Activated CD4-positive, CD25-positive, alpha-beta regulatory T cell treated with anti-CD3 and anti-CD28 coated beads, Interleukin-2, amount 50 U/mL, for 72 hours (primary cell): ENCODE measurements at places on chromosomes 16 and 17.
A peak's percentile ranks its signal among the peaks of the same experiment; 100 is the strongest.

DNA sequence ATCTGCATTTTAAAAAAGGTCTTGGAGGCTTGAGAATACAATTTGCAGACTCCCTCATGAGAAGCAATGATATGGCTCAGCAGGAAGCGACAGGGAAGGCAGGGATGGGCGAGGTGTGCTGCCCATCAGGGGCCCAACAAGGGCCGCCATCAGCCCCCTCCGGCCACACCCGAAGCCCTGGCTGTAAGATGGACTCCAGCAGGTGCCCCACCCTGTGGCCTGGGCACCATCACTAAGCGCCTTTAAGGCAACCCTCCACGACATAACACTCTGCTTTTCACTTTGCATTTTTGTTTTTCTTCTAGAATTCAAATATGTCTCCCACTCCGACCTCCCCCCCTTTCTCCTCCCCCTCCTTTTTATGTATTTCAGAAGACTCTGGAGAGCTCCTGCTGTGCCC, 52.2 kb upstream of the RCVRN start:
- no peak for DNase-seq

DNA sequence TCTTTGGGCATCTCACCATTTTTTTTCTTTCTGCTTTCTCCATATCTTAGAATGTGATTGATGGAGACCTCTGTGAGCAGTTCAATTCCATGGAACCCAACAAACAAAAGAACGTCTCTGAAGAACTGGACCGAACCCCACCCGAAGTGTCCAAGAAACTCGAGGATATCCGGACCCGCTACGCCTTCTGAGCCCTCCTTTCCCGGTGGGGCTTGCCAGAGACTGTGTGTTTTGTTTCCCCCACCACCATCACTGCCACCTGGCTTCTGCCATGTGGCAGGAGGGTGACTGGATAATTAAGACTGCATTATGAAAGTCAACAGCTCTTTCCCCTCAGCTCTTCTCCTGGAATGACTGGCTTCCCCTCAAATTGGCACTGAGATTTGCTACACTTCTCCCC, 48.0 kb downstream of the SF3B3 start:
- no peak for DNase-seq

DNA sequence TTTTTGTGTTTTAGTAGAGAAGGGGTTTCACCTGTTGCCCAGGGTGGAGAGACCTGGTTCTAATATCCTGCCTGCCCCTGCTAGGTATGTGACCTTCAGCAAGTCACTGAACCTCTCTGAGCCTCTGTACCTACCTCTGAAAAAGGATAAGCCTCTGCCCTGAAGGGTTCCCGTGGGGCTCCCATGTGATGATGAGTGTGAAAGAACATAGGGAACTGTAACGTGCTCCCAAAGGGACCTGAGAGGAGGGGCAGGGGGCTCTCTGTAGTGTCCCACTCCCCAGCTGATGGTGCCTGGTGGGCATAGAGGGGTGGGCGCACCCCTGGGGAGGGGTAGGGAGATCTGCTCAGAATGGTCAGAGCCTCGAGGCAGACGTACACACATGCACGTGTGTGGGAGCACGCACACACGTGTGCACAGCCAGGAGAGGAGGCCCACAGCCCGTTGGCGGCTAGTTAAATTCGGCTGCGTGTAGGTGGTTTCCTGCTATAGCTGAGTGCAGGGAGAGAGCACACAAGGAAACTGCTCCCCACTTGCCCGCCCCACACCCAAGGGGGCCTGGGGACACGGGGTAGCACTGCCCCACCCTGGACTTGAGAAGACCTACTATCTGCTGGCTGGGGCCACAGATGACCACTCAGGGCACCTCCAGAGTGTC, 6.7 kb downstream of the KCNH4 start:
- no peak for DNase-seq

DNA sequence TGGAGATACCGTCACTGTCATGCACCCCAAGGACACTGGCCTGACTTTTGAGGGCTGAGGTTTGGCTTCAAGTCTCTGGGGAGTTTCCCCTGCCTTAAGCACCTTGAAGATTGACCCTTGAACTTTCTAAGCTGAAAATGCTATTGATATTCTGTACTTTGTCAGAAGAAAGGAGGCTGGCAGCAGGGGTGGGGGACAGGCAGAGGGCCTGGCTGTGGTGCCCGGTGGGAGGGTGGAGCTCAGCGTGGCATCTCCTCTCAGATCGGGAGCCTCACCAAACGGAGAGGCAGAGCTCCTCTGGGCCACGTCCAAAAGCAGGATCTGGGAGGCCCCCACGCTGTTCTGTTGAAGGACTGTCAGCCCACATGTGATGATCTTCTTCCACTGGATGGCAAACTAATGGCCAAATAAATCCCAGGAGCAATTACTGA, 305.2 kb upstream of the IRX3 start:
- no peak for DNase-seq

DNA sequence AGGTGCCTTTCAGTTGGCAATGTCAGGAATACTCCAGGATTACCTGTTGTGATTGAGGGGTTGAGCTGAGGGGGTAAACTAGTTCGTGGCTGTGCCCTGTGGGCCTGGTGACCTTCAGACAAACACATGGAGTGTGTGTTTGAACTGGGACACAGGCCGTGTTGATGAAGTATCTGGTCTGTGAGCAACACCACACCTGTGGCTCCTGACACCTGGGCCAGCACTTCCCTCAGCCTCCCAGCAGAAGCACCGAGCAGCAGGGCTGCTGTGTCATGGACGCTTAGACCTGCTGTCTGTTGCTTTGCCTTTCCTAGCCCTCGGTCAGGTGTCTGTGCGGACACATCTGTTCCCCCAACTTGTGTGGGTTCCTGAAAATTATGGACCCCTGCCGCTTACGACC, 82.9 kb downstream of the KSR1 start:
- no peak for DNase-seq

GRCh38 chr16:87392821-87393679, 914 bp downstream of the MAP1LC3B start:
- peak; percentile 51 for DNase-seq

DNA sequence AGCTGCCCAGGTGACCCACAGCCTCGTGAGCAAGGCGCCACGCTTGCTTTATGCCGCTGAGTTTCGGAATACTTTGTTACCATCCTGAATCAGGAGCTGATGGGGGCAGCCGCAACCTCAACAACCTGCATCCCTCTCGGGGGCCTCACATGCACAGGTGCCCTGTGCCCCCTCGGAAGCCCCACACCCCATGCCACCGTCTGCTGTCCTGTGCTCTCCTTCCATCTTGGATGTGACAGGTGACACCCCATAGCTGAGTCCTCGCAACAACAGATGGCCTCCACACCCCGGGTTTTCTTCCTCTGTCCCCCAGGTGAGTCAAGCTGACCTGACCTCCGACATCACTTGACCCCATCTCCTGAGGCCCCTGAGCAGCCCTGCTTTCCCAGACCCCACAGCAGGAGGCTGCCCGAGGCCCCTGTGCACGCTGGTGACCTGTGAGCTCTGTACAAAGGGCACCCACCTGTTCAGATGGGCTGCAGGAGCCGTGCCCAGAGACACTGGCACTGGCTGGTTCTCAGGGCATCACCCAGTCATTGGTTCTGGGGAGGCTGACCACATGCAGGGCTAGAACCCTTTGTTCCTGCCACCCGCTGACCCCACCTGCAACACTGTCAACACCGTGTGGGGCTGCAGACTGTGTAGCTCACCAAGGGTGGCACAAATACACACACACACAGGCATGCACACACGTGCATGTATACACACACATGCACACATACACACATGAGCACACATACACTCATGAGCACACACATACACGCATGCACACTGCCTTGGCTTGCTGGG, 57.7 kb downstream of the RMI2 start:
- DNase-seq: no peak

- no peak for DNase-seq
Measured at GRCh38 chr17:81819708-81820107, 13.4 kb downstream of the MCRIP1 start.

- no peak for DNase-seq
Measured at GRCh38 chr16:57536306-57537193, at the start of gene CCDC102A. CCDC102A (minus strand) TSS chr16:57536571; CDS start chr16:57529177, 7,394 bp downstream.

GRCh38 chr17:34570506-34570905, 8.9 kb upstream of the TMEM132E start:
- no peak for DNase-seq

- no peak for DNase-seq
Measured at GRCh38 chr17:19010729-19011505, 6.4 kb upstream of the FAM83G start.

GRCh38 chr16:54484700-54485099, 198.1 kb upstream of the IRX3 start:
- no peak for DNase-seq

GRCh38 chr17:53217311-53217710, 605.4 kb upstream of the KIF2B start:
- DNase-seq: no peak

GRCh38 chr17:79159926-79160325, 85.3 kb downstream of the ENGASE start:
- DNase-seq: no peak

- DNase-seq: no peak
Measured at GRCh38 chr17:4635823-4636375, 5.6 kb downstream of the ALOX15 start.

- DNase-seq: peak; percentile 57
Measured at GRCh38 chr16:964356-965035, 6.3 kb downstream of the LMF1 start.

DNA sequence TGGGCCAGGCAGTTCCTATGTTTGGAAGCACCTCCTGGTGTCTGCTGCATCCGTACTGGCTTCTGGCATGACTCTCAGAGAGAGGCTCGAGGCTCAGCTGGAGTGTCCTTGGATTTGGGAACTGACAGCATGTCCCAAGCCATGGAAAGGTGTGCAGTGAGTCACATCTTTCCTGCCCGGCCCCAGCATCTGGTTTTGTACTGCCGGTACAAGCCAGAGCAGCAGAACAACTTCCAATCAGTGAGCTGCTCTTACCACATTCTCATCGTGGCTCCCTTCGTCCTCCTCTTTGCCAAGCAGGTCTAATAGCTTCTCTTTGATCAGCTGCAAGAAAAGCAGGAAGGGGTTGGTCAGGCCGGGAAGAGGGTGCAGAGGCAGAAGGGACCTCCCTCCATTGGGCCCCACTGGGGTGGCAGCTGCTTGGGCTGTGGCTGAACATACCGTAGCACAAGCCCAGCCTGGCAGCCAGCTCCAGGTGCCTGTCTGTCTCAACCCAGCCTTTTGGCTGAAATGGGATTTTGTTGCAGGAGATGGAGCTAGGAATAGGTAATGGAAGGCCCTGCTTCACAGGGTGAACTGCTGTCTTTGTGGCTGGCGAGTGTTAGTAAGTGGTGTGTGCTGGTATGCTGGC, 24.2 kb downstream of the SPACA3 start:
- DNase-seq: no peak

- DNase-seq: no peak
Measured at GRCh38 chr16:11108466-11108805, 147.6 kb downstream of the SOCS1 start.

DNA sequence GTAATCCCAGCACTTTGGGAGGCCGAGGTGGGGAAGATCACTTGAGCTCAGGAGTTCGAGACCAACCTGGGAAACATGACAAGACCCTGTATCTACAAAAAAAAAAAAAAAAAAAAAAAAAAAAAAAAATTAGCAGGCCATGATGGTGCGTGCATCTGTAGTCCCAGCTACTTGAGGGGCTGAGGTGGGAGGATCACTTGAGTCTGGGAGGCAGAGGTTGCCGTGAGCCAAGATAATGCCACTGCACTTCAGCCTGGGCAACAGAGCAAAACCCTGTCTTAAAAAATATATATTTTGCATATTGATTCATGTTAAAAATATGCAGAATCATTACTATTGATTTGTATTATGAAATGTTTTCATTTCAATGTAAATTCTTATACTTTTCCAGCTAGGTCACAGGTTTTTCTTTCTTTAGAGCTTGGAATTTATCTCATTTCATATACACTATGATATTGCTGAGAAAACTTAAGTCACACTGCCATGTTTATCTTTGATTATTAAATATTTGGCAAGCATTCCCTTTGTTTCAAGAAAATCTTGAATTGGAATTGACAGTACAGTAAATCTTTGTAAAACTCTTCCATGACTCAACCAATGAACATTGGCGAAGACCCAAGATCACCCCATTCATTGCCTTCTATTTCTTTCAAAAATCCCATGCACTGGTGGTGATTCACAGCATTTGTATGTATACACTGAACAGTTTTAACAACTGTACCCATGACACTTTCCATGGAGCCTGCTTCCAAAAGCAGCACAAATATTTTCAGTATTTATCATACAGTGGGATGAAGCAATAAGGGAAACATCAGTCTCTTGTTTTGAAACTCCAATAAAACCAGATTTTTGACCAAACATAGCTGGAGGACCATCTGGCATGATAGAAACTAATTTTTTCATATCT, 83.5 kb upstream of the TNRC6A start:
- DNase-seq: no peak

- DNase-seq: no peak
Measured at GRCh38 chr16:89031715-89032659, 55.0 kb upstream of the CBFA2T3 start.

GRCh38 chr17:40535924-40536294, 29.4 kb downstream of the CCR7 start:
- no peak for DNase-seq

DNA sequence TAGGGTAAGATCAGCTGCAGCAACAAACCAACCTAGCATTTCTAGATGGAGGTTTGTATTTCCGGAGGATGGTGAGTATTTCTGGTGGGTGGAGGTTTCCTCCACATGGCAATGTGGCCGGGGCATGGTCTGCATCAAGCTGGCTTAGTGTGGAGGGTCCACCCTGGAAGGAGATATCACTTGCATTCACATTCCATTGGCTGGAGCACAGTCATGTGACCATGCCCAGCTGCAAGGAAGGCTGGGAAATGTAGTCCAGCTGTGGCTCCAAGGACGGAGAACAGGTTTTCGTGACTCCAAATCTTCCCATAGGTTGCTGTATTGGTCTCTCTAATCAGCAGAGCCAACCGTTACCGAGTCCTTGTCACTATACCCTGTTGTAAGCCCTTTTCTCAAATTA, 68.7 kb downstream of the RAI1 start:
- DNase-seq: peak; percentile 52

- DNase-seq: no peak
Measured at GRCh38 chr16:30996324-30996984, 11.4 kb downstream of the HSD3B7 start.

- DNase-seq: no peak
Measured at GRCh38 chr16:65114527-65114926, 7.3 kb downstream of the CDH11 start.

DNA sequence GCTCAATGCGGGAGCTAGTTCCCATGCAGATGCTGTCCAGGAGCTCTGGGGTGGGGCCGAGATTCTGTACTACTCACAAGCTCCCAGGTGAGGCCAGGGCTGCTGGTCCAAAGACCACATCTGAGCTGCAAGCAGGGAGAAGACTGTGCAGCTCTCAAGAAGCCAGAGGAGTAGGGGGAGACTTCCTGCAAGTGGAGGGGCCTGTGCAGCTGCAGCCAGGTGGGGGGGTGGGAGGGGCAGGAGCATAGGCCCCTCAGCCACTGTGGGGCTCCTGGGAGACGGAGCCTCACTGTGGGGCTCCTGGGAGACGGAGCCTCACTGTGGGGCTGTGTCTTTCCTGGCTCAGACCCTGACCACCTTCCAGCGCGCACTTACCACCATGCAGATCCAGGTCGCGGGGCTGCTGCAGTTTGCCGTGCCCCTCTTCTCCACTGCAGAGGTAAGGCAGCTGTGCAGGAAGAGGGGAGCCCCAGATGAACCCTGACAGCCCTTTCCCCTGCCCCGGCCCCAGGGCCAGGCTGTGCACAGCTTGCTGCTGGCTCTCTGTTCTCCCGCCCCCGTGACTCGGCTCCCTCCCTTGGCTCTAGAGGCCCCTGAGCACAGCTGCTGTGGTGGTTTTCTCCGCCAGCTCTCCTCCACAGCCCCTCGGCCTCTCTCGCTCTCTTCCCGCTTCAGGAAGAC, 24.3 kb upstream of the DNAI2 start:
- no peak for DNase-seq

- no peak for DNase-seq
Measured at GRCh38 chr17:77769215-77769614, 189.3 kb upstream of the TNRC6C start.

- DNase-seq: no peak
Measured at GRCh38 chr17:63445065-63445464, 1.0 kb downstream of the CYB561 start.
